ENCODE measurements at places on chromosomes 1 and 21.

GRCh38 chr21:42007356-42007940 is 2.7 kb downstream of the ZBTB21 start:
- no peak for DNase-seq

DNA sequence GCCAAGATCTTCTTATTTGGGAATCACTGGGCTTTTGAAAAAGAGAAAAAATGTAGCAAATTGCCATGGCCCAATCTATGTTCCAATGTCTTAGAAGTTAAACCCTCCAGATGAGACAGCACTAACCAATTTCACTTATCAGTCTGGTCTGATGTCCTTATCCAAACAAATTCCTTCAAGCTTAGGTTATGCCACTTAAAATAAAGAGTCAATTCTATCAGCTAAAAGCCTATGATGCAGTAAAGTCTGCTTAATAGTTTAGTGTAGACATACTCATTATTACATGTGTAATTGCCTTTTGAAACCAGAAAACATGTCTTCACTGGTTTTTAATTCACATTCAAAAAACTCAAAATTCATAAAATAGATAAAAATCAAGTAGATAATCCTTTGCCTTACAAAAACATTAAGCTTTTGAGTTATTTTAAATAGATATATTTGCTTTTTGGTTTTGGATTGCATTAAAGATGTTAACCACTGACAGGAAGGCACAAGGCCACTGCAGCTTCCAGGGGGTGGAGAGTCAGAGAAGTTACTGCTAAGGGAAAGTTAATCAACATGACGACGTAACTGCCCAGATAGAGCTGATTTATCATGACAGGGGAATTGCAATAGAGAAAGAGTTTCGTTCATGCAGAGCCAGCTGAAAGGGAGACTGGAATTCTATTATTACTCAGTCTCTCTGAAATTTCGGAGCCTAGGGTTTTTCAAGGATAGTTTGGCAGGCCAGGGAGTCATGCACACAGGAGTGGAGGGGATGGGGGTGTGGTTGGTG is 106.1 kb downstream of the MAP3K21 start:
- no peak for DNase-seq

DNA sequence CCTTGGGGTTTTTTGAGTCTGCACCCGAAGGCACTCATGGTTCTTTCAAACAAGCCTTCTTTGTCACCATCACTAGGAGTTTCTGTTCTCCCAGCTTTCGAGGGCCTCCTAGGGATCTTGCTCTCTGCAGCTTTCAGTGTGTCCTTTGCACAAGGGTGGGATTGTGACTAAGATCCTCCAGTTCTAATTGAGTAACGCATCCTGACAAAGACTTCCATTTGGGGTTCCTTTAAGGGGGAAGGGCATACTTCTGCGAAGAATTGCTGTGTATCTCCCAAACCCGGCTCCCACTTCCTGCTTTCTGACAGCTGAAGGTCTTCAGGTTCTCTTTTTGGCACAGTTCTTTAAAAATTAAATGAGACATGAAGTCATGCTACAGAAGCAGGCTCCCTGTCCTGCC is 139.4 kb downstream of the EDEM3 start:
- no peak for DNase-seq

DNA sequence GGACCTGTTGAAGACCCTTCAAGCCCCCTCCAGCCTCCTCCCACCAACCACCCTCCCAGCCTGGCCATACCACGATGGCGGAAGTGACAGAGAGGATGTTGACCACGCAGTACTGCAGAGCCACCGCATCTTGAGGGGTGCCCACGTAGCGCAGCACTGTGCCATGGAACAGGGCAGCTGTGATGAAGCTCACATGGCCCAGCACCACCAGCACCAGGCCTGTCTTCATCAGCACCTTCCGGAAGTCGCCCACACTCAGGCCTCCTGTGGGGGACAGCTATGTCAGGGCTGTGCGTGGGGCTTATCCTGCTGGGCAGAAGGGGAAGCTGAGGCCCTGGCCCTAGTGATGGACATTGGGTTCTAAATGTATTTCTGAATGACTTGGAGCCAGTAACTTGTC is 3.1 kb downstream of the TMEM54 start:
- DNase-seq = no peak

GRCh38 chr1:208741296-208741695 is 497.1 kb upstream of the PLXNA2 start:
- DNase-seq = no peak

DNA sequence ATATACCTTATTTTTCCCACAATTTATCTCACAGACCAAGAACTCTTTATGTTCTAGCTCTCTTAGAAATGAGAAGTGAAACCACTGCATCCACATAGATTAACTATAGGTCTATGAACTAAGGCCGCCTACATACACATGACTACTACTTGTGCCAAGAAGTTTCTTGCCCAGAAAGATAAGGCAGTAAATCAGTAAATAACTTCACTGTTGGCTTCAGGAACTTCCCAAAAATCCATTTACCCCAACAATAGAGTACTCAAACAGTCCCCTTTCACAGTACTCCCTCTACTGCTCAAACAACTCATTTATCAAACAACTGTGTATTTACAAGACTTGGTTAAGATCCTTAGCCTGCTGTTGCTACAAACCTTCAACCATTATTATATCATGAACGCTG is 96.5 kb downstream of the NME7 start:
- no peak for DNase-seq

DNA sequence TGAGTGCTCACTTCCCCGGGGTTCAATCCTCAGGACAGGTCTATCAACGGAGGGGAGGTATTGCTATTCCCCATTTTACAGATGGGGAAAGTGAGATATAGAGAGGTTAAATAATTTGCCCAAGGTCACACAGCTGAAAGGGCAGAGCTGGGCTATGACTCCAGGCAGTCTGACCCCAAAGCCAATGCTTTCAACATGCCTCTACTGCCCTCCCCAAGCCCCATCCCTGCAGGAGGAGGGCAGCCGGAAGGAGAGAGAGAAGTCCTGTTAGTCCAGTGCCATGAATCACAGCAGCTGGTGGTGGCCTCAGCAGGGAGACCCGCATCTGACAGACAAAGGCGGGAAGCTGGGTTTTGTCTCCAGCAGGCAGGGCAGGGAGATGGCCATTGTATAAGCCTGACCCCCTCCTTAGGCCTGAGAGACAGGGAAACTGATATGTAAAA is 20.0 kb upstream of the CLIC4 start:
- no peak for DNase-seq

All from naive thymus-derived CD8-positive, alpha-beta T cell (primary cell).